ENCODE measurements at places on chromosomes 4 and X. TPM values are rescaled to one million over a fixed set of nuclear protein-coding genes. Genes with fewer than 3 reads are reported as not detected.
A peak's percentile ranks its signal among the peaks of the same experiment; 100 is the strongest.

GRCh38 chr4:142314686-142315085 lies 531.4 kb downstream of the INPP4B start:
- DNase-seq = no peak
- no peaks in the 10 kb centered on the region for H3K36me3 ChIP-seq

DNA sequence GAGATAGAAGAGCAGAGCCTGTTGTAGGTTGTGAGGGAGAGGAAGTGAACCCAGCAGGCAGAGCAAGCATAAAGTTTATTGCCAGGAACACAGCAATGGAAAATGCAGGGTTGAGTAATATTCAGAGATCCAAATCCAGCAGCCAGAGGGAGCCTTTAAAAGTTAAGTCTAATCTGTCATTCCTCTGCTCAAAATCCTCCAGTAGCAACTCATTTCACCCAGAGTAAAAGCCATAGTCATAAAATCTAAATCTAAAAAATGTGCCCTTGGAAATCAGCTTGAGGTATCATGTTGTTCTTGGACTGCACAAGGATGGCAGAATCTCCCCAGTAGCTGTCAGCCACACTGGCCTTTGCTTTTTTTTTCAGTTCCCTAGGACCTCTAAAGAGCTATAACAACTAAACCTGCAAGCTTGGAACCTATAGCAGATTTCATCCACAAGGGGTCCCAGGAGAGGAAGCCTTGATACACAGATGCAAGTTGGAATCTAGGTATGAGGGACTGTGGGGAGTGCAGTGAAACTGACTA lies 62.9 kb upstream of the FRAS1 start:
- no peaks in the 10 kb centered on the region for H3K27me3 ChIP-seq
- H3K36me3 ChIP-seq = no peaks in the 10 kb centered on the region
- H3K4me1 ChIP-seq = peaks cover 60% of the 10 kb centered on the region

DNA sequence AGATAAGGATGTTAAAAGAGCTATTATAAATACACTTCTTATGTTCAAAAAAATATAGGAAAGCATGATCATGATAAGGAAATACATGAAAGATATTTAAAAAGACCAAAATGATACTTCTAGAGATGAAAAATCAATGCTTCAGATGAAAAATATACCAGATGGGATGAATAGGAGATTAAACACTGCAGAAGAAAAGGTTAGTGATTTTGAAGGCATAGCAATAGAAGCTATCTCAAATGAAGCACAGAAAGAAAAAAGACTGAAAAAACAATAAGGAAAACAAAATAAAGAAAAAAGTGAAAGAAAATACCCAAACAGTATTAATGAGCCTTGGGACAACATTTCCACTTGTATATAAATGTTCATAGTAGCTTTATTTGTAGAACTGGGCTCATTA lies 80.7 kb upstream of the LEF1 start:
- no peaks in the 10 kb centered on the region for H3K36me3 ChIP-seq
- H3K27me3 ChIP-seq = no peaks in the 10 kb centered on the region
- no peaks in the 10 kb centered on the region for H3K4me1 ChIP-seq
- DNase-seq = no peak
- no peak overlapping the region for H3K4me3 ChIP-seq
- no peak overlapping the region for H3K27ac ChIP-seq

GRCh38 chrX:111114806-111115205 lies 18.8 kb downstream of the PAK3 start:
- DNase-seq = no peak
- H3K27me3 ChIP-seq = no peaks in the 10 kb centered on the region
- no peaks in the 10 kb centered on the region for H3K4me1 ChIP-seq
- H3K27ac ChIP-seq = no peak overlapping the region
- H3K36me3 ChIP-seq = no peaks in the 10 kb centered on the region

DNA sequence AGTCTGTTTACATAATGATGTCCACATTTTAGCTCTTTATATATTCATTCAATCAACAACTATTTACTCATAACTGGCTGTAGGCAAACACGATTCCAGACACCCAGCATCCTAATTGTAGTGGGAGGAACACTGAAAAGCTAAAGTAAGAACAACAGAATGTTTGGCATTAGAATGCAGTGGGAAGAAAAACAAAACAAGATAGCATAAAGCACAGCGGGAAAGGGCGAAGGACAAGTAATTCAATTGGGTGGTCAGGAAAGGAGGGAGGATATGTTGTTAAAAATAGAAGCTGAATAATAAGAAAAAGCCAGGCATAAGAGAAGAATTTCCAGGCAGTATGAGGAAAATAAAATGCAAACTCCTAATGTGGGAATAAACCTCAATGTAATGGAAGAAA lies 189.5 kb upstream of the FAT4 start:
- no peaks in the 10 kb centered on the region for H3K36me3 ChIP-seq
- H3K27ac ChIP-seq = no peak overlapping the region
- no peaks in the 10 kb centered on the region for H3K4me1 ChIP-seq
- no peaks in the 10 kb centered on the region for H3K27me3 ChIP-seq
- DNase-seq = no peak

- H3K4me3 ChIP-seq = no peak overlapping the region
- H3K36me3 ChIP-seq = no peaks in the 10 kb centered on the region
- no peaks in the 10 kb centered on the region for H3K4me1 ChIP-seq
- no peak for DNase-seq
These were observed 440.9 kb downstream of the INPP4B start for GRCh38 chr4:142405021-142405694.

DNA sequence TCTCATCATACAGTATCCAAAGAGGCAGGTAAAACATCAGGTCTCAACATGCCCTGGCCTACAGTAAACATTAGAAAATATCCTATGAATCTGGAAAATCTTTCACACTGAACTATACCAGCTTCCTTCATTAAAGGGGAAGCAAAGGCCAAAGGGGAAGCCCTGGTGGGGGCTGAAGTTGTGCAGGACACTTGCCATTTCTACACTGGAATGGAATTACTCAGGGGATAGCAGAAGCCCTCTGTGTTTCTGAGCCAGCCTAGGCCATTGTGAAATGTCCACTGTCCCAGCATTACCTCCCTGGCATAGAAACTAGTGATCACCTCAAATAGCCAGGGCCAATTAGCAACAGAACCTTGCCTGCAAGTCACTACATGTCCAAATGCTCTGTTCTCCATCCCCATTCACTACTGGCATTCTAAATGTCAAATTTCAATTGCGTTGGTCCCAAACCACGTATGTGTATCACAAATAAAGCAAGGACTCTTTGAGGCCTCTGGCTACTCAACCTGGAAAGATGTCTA lies 429.9 kb downstream of the AFF2 start:
- H3K36me3 ChIP-seq = no peaks in the 10 kb centered on the region
- H3K4me1 ChIP-seq = no peaks in the 10 kb centered on the region
- no peak overlapping the region for H3K4me3 ChIP-seq
- DNase-seq = no peak

GRCh38 chr4:93396272-93396671 lies 432.3 kb upstream of the ATOH1 start:
- no peaks in the 10 kb centered on the region for H3K4me1 ChIP-seq
- H3K4me3 ChIP-seq = no peak overlapping the region
- H3K27ac ChIP-seq = no peak overlapping the region
- H3K27me3 ChIP-seq = no peaks in the 10 kb centered on the region
- no peaks in the 10 kb centered on the region for H3K36me3 ChIP-seq

GRCh38 chr4:24473309-24473721 lies 111.0 kb downstream of the DHX15 start:
- H3K27me3 ChIP-seq = peaks cover 13% of the 10 kb centered on the region
- H3K27ac ChIP-seq = no peak overlapping the region
- 0 out of 2 replicates have a peak, but pooled peaks cover 4% of the 10 kb centered on the region for H3K4me1 ChIP-seq
- no peaks in the 10 kb centered on the region for H3K36me3 ChIP-seq
- DNase-seq = no peak

DNA sequence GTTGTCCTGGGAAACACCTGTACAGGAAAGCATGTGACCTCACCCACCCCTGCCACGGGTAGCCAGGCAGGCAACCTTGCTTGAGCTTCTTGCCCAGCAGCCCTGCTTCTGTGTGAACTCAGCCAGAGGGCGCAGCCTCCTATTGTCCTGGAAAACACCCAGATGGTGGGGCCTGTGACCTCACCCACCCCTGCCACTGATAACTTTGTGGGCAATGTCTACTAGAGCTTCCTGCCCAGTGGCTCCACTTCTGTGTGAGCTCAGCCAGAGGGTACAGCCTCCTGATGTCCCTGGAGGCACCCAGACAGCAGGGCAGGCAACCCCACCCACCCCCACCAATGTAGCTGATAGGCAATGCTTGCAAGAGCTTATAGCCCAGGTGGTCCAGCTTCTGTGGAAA lies 146.3 kb downstream of the DTHD1 start:
- no peak overlapping the region for H3K27ac ChIP-seq
- no peaks in the 10 kb centered on the region for H3K4me1 ChIP-seq
- H3K27me3 ChIP-seq = no peaks in the 10 kb centered on the region
- H3K36me3 ChIP-seq = no peaks in the 10 kb centered on the region
- no peak for DNase-seq

- no peaks in the 10 kb centered on the region for H3K36me3 ChIP-seq
- DNase-seq = no peak
- no peaks in the 10 kb centered on the region for H3K4me1 ChIP-seq
- H3K4me3 ChIP-seq = no peak overlapping the region
These were observed 813 bp downstream of the TLR7 start for GRCh38 chrX:12867685-12868084.

Gene BEX5
- total RNA-seq = not detected

Gene ELF4
- total RNA-seq = 1.3 TPM

DNA sequence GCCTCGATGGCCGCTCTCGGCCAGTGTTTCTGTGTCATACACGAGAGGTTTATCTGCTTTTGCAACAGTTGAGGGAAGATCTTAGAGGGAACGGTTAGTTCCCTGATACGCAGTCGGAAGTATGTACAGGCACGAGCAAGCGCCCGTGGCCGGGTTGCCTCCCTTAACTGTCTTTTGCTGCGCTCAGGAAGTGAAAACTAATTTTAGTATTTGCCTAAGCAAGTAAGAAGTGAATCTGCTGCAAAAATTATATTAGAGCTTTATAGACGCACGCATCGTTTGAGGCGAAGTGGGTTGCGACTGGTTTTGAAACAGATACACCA lies 695 bp downstream of the MTM1 start:
- H3K27ac ChIP-seq = peak overlapping the region; percentile 89
- peak overlapping the region; percentile 93 for H3K4me3 ChIP-seq
- DNase-seq = no peak
- no peaks in the 10 kb centered on the region for H3K27me3 ChIP-seq
- H3K36me3 ChIP-seq = no peaks in the 10 kb centered on the region

Gene F9
- not detected for total RNA-seq

Gene VCX2
- total RNA-seq = not detected

DNA sequence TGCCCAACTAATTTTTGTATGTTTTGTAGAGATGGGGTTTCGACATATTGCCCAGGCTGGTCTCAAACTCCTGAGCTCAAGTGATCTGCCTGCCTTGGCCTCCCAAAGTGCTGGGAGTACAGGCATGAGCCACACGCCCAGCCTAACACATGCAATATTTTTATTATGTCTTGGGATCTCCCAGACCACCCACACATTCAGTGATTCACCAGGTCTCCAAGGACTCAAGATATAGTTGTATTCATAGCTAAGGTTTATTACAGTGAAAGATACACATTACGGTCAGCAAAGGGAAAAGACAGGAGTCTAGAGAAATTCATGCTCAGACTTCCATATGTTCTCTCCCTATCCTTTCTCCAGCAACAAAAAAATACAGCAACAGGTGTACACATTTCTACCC lies 25.5 kb upstream of the FAM120C start:
- no peaks in the 10 kb centered on the region for H3K27me3 ChIP-seq
- no peak overlapping the region for H3K4me3 ChIP-seq
- no peak for DNase-seq
- no peaks in the 10 kb centered on the region for H3K36me3 ChIP-seq

DNA sequence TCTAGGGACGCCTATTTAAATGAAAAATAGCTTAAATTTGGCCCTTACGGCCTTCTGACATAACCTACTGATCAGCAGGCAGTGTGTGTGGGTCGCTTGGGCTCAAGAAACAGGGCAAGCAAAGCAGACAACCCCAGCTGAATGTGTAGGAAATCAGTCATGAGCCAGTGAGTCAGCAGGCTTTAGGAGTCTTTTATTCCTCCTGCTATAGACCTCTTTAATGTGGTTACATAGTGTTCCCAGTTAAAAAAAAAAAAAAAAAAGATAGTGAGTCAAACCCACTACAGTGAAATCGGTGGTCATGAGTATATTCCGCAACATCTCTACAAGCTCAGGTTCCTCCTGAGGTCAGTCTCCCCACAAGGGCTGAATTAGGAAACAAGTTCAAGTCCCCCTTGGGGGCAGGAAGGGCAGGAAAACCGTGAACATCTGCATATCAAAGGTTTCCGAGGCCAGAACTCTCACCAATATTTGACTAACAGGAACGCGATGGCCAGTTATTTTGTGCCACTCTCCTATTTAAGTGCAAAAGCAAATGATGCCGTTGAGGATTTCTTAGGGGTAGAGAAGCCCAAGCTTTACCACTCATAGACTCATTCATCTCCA lies 32.7 kb downstream of the ACSL1 start:
- H3K27ac ChIP-seq = no peak overlapping the region
- no peaks in the 10 kb centered on the region for H3K4me1 ChIP-seq
- peaks cover 10% of the 10 kb centered on the region for H3K36me3 ChIP-seq
- no peak overlapping the region for H3K4me3 ChIP-seq
- H3K27me3 ChIP-seq = no peaks in the 10 kb centered on the region
- DNase-seq = peak; percentile 9

DNA sequence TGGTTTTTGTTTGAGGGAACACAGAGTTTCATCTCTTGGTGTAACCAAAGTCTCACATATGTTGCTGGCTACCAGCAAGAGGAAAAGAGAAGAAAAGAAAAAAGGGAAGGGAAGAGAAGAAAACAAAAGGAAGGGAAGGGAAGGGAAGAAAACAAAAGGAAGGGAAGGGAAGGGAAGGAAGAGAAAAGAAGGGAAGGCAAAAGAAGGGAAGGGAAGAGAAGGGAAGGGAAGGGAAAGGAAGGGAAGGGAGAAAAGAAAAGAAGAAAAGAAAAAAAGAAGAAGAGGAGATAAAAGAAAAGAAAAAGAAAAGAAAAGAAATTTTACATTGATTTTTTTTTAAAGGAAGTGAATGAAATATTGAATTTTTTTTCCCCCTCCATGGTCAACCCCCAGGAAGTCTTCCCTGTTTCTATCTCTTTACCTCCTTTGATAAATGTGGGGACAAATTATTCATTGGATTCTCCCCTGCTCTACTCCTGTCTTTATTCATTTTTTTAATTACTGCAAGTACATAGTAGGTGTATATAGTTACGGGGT lies 228.0 kb downstream of the SHOX start:
- no peak for DNase-seq
- no peak overlapping the region for H3K4me3 ChIP-seq
- H3K36me3 ChIP-seq = no peaks in the 10 kb centered on the region
- H3K27me3 ChIP-seq = no peaks in the 10 kb centered on the region

- DNase-seq = no peak
- H3K4me1 ChIP-seq = no peaks in the 10 kb centered on the region
- H3K27ac ChIP-seq = no peak overlapping the region
- H3K36me3 ChIP-seq = no peaks in the 10 kb centered on the region
- no peak overlapping the region for H3K4me3 ChIP-seq
- H3K27me3 ChIP-seq = no peaks in the 10 kb centered on the region
These were observed 272.8 kb upstream of the PUDP start for GRCh38 chrX:7420717-7421116.

Data from HepG2 (cell line).